ENCODE measurements at places on chromosomes 5 and 9.

- peak; percentile 85 for DNase-seq
These were observed 1019.5 kb upstream of the SEMA6A start for GRCh38 chr5:117594166-117594565.

DNA sequence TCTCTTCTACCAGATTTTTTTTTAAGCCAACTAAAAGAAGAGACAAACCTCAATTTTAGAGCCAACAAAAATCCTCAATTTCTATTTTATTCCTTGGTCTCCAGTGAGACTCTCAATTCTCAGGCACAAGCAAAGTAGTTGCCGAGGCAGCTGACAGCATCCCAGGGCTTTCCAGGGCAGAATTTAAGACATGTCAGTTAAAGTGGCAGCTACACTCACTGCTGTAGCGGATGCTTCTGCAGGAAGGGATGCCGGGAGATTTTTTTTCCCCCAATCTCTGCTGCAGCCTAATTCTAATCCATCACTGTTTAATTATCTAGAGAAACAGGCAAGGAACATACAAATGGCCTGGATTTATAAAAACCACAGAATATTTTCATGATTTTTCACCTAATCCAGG is 57.0 kb downstream of the TTC39B start:
- no peak for DNase-seq

DNA sequence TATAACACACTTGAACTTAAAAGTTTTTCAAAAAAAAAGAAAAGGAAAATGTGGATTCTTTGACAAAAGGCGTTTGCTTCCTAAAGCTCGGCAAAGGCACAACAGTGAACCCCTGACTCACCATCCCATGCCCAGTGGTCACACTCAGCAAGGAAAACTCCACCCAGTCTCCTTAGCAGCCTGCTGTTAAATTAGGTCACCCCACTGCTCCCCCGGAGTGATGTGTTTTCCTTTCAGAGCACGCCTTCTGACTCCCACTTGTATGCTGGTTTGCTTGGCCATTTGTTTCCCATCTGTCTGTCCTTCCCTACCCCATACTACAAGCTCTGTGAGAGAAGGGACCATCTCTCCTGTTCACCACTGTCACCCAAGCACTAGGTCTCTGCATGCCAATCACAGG is 23.8 kb downstream of the RETREG1 start:
- peak; percentile 35 for DNase-seq

- peak; percentile 48 for DNase-seq
These were observed 32.0 kb upstream of the ADAM19 start for GRCh38 chr5:157607371-157608161.

GRCh38 chr9:102609461-102609860 is 385.7 kb upstream of the CYLC2 start:
- no peak for DNase-seq

- DNase-seq: no peak
These were observed 7.7 kb downstream of the RAPGEF6 start for GRCh38 chr5:131627207-131627865.

GRCh38 chr9:89305868-89306267 is 5.1 kb upstream of the CKS2 start:
- no peak for DNase-seq

DNA sequence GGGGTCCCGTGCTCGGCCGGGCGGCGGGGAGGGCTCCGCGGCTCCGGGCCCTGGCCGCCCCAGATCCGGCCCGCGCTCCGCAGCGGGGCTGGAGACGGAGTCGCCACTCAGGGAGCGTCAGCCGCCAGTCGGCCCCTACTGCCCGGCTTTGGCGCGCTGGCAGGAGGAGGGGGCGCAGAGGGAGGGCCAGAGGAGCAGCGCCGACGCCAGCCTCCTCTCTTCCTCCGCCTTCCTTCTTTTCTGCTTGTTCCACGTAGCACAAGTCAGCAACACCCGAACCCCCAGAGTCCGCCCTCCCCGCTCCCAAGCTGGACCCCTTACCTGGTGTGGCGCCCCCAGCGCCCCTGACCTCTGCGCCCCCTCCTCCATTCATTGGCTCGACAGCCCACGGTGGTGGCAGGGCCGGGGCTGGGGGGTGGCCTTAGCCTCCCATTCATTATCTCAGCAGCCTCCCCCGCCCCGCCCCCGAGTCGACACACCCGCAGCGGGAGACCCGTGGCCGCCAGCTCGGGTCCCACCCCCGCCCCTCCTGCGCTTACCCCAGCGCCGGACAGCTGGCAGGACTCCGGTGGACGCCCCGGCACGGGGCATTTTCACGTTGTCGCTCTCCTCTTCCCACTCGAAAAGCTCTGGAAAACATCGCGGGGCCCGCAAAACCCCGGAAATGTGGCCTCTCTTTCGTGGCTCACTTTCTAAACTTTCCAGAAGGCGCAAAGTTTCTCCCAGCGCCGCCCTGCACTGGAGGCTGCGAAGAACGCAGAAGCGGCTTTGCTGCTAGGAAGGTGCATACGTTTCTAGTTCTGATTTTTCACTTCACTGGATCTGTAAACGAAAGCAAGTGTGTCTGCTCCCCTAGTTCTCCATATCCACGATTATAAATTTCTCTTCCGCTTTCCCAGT is at the start of gene LPAR1:
Gene LPAR1, minus strand, starts transcription at position 140 of the 900 bp plus-strand sequence. CDS start 66,353 bp downstream, outside the sequence.
- DNase-seq: peak; percentile 50

- no peak for DNase-seq
These were observed 394.6 kb downstream of the ELAVL2 start for GRCh38 chr9:23431459-23431858.

GRCh38 chr9:37790096-37790495 is 5.2 kb upstream of the EXOSC3 start:
- DNase-seq: no peak

DNA sequence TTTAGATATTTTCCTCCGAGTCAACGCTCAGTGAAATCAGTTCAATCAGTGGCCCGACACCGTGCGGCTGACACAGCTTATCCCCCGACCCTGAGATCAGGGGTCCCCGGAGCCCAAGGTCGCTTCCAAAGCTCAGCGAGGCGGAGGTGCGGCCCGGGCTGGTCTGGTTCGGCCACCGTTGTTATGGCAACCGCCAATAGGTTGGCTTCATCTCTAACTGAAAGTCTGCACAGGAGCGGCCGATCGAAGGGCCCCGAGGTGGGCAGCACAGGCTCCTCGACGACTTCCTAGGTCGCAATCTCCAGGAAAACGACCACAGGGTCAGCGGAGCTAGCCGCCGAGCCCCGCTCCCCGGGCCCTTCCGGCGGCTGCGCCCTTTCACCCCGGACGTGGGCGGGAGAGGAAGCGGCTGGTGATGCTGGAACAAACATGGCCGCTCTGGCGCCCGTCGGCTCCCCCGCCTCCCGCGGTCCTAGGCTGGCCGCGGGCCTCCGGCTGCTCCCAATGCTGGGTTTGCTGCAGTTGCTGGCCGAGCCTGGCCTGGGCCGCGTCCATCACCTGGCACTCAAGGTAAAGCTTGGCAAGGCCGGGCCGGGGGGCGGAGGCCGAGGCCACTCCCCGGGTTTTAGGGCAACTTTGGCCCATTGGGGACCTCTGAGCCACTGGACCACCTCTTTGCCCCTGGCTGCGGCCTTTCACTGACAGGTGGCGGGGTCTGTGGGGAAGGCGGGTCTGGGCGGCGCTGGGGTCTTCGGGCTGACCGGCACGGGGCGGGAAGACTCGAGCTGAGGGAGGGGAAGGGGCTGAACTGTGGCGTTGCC is at the start of gene GPR107:
Gene GPR107, plus strand, starts transcription at position 403 of the 821 bp plus-strand sequence. Its CDS starts 27 bp downstream, at position 430.
- DNase-seq: peak; percentile 46

- no peak for DNase-seq
These were observed 129.2 kb upstream of the FST start for GRCh38 chr5:53350991-53351770.

- no peak for DNase-seq
These were observed 63.4 kb downstream of the ANGPTL2 start for GRCh38 chr9:127059030-127059429.

GRCh38 chr5:72179816-72180440 is 72.7 kb downstream of the MAP1B start:
- DNase-seq: no peak

DNA sequence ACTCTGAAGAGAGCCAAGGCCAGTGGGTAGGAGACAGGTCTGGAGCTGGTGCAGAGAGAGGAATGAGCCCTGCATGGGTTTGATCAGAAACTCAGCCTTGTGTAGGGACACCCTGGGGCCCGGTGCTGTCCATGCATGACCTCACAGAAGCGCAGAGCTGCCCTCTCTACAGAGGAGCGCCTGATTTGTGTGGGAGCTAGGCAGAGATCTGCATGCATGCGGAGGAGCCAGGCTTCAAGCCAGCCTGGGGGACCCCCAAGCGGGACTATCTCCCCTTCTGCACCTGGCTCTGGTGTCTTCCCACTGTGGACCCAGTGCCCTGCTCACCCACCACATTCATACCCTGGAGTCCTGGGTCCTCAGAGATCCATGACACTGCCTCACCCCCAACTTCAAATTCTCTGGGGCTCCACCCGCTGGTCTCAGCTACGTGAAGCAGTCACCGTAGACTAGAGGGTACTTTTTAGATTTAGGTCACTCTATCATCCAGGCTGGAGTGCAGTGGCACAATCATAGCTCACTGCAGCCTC is 2.6 kb upstream of the LCN2 start:
- DNase-seq: no peak

GRCh38 chr5:56148453-56148971 is 84.6 kb downstream of the ANKRD55 start:
- no peak for DNase-seq
